AG04449 (cell line): ENCODE measurements at places on chromosomes 3 and 15.

DNA sequence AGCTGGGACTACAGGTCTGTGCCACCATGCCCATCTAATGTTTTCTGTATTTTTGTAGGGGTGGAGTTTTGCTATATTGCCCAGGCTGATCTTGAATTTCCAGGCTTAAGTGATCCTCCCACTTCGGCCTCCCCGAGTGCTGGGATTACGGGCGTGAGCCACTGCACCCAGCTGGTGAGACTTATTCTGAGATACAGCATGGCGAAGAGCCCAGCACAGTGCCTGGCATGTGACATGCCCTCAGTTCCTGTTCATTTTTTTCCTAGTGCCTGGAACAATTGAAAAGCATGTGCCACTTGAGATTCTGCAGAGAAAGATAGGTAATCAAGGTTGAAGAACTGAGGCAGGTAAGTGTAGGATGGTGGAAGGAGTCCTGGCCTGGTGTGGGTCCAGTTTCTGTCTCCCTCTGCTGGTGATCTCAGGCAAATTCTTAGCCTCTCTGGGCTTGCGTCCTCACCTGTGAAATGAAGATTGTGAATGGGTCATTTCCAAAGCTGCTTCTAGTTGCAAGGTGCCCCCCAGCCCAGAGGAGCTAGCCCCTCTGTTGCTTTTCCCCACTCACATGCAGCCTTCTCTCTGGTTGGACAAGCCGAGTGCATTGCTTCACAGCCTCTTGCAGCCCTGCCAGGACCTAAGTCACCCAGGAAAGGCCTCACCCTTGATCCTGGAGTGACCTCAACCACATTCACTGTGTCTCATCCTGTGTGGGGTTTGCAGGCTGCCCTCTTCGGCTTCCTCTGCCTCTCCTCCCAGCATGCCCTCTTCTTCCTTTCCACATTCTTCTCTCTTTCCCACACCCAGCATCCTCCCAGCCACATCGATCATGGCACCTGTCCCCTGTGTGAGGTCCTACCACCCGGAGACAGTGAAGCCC, 4.3 kb upstream of the RHCG start:
- no peak for DNase-seq

DNA sequence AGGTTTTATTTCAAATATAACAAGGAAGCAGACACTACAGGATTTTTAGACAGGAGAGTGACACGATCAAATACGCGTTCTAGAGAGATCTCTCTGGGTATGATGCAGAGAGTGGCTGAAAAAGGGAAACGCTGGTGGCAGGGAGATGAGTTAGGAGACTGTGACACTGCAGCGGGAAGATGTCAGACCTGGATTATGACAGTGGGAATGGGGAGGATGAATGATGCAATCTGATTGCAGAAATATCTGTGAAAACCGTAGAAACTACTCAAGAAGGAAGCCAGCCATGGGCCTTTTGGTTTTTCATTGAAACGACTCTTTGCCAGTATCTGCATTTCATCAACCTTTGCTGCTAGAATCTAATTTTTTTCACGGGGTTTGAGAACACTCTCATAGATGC, 157.9 kb downstream of the FAM43A start:
- DNase-seq: no peak

GRCh38 chr3:54630101-54630623, 297.7 kb downstream of the LRTM1 start:
- DNase-seq: no peak

DNA sequence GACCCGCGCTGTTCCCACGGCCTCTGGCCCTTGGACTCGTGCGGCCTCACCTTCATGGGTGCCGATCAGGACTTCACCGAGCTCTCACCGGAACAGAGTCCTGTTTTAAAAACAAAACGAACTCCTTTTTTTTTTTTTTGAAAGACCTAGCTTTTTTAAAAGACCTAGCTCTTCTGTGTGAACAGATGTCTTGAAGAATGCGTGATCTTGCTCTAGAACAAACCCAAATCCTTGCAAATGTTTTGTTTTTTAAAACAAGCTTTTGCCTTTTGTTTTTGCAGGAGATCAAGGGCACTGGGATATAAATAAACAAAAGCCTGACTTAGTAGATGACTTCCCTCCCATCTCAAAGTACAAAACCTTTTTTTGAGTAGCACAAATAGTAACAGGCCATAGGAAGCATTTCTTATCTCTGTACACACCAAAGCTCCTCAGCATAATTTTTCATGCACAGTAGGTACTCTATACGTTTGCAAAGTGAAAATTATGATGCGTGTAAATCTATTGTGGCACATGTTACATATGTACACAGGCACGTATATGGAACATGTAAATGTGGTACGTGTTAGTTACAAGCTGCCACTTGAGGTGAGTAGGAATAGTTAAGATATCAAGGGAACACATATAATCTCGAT, 1.1 kb upstream of the MSL2 start:
- no peak for DNase-seq

DNA sequence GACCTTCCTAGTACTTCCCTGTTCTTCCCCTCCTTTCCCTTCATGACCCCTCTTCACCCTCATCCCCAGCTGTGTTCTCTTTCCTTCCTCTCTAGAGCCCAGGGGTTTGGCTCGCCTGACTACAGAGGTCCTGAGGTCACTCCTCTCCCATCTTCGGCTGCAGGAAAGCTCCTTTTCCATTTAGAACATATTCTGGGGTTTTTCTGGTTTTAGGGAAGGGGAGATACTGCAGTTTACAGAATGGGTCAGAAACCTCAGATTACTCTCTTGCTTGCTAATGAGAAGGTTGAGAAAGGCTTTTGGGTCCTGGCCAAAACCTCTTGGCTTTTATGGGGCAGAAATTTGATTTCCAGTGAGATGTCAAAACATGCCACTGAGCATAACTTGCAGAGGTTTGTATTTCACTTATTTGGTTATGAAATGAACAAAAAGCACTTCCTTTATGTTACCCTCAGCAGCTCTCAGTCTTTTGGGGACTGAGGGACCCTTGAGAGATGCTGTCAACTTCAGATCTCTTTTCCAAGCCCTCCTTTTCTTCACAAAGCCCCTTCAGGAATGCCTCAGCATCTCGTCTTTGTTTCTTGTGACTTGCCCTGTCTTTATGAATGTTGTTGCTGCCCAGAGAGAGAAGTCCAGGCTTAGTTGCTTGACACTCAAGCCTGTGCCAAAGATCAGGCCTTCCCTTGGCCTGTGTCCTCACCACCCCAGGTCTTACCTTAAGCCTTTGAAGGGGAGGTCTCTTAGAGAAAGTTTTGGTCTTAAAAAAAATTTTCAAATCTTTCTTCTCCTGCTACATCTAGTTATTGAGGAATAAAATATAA, 121.7 kb upstream of the TPM1 start:
- DNase-seq: no peak

- no peak for DNase-seq
Observed at GRCh38 chr3:73504852-73505251, 119.9 kb downstream of the PDZRN3 start.

GRCh38 chr3:57064572-57064971, 4.1 kb downstream of the SPATA12 start:
- no peak for DNase-seq

GRCh38 chr3:57963811-57964346, 44.3 kb upstream of the FLNB start:
- DNase-seq: no peak

DNA sequence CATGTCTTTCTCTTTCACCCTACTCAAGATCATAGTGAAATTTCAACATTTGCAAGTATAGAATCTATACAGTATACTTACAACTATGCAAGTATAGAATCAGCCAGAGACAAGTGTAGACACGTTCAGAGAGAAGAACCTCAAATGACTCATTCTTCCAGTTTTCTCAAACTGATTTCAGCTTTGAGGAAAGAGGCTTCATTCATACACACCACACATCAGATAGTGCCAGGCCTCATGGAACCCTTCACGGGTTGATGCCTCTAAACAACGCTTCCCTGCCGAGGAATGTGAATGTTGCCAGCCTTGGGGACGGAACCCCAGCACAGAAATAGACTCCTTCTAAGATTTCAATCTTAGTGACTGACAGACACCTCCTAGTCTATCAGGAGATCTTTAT, 135.7 kb downstream of the FOXP1 start:
- no peak for DNase-seq

DNA sequence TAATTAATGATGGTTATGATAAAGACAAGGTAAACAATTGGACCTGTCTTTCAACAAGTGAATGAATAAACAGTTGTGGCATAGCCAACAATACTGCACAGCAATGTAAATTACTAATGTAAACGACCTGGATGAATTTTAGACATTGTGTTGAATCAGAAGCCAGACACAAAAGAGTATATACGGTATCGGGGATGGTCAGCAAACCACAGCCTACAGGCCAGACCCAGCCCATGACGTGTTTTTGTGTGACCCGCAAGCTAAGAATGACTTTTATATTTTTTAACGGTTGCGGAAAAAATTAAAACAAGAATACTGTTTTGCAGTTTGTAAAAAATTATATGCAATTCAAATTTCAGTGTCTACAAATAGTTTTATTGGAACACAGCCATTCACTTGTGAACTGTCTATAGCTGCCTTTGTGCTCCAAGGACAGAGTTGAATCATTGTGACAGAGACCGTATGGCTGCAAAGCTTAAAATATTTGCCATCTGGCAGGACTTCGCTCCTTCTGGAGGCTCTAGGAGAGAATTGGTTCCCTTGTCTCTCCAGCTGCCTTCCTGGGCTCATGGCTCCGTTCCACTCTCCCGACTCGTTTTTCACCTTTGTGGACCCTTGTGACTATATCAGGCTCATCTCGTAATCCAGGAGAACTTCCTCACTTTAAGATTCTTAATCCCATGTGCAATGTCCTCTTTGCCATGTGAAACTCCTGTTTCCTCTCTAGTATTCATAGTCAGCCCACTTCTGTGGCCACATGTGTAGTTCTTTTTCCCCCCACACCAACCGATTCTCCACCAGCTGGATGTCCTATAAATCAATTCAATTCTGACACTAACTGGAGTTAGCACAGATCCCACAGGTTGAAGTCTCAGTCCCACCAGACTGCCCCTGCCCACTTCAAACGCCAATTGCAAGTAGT, 72.7 kb downstream of the CMTM8 start:
- DNase-seq: no peak

- DNase-seq: no peak
Observed at GRCh38 chr3:45318689-45319088, 69.7 kb upstream of the LARS2 start.

DNA sequence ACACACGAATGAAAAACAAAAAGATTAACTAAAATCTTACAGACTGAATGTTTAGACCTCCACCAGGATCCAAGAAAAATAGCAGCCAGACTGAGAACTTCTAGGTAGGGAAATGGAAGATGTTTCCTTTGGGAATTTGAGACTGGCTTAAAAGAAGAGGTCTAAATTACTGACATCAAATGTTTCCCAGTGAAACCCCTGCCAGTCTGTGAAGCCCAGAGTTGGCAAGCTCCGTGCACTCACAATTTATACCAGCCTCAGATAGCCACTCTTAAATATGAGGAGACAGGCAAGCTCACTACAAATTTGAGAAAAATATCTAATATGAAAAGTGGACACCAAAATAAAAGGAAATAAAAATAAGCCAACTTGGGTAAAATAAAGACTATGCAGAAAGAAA, 700.5 kb upstream of the ZNF385D start:
- no peak for DNase-seq

- DNase-seq: peak; percentile 67
Observed at GRCh38 chr3:113097960-113098447, 107.2 kb downstream of the GTPBP8 start.

DNA sequence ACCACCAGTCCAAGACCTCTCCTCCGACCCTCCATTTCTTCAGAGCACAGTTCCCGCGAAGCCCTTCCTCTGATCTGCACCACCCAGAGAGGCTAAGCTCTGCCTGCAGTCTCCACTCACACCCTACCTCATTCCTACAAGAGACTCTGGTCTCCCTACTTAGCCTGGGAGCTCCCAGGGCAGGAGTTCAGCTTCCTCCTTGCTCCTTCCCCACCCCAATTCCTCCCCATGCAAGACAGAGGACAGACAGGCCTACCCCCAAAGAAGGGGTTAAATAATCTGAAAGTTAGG, 12.6 kb upstream of the VIPR1 start:
- no peak for DNase-seq

DNA sequence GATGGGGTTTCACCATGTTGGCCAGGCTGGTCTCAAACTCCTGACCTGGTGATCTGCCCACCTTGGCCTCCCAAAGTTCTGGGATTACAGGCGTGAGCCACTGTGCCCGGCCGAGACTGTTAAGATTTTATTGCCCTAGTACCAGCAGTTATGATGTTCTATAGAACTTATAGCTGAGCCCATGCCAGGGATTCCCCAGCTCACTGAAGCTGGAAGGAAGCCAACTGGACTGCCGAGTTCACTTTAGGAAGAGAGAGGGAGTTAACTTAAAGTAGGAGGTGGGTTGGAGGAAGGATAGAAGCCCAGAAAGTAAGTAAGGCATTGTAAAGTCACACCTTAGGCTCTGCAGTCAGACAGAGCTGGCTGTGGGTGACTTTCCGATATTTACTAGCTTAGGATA, 101.1 kb upstream of the BOC start:
- DNase-seq: no peak

- DNase-seq: no peak
Observed at GRCh38 chr3:67713764-67714469, 59.5 kb upstream of the SUCLG2 start.

GRCh38 chr15:36907295-36907694, 193.1 kb downstream of the MEIS2 start:
- no peak for DNase-seq

DNA sequence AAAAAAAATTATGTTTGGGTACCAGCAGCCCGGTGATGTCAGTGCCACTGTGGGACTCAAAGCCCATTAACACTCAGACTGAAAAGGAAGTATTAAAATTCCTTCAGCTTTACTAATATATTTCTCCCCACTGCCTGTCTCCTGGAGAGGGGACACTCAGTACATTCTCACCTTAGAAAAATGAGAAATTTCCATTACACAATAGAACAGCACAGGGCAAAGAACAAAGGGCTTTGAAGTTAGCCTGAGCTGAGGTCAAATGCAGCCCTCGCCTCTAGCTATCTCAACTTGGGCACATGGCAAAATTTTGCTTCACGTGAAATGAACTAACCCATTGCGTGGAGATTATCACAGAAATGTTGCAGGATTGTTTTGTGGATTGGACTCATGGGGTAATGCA, 80.8 kb downstream of the RARB start:
- DNase-seq: no peak

- DNase-seq: no peak
Observed at GRCh38 chr3:194486540-194487288, at the start of gene ATP13A3. Gene ATP13A3 (minus strand): TSS chr3:194487002. CDS start chr3:194462190, 24,812 bp downstream.

- no peak for DNase-seq
Observed at GRCh38 chr3:134650431-134651346, at the start of gene KY. Gene KY (minus strand): TSS chr3:134651022. CDS start chr3:134650960, 62 bp downstream.

DNA sequence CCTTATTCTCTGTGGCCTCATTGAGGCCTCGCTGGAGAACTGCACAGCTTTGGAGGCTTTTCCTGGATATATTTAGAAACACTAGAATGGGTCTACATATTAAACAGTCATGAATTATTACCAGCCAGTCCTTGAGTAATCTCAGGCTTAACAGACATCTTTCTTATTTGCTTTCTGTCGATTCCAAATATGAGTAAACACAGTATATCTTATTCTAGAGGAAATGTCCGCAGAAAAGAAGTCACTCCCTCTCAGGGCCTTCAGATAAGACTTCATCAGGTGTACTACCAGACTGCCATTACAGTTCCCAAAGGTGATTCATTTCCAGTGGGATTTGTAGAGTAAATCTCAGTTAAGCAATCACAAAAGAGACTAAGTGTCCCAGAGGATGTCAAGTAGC, 310.7 kb downstream of the RBMS3 start:
- no peak for DNase-seq
